Activated T-helper 2 cell treated with anti-CD3 and anti-CD28 coated beads, Interferon-gamma antibody, Interleukin-2, Interleukin-4, amounts not matched to agents 10 μg/mL and 5 μg/mL and 100 μg/mL, durations not matched to agents 14 hours and 24 hours and 36 hours (primary cell): ENCODE measurements at places on chromosomes 16 and 17.

DNA sequence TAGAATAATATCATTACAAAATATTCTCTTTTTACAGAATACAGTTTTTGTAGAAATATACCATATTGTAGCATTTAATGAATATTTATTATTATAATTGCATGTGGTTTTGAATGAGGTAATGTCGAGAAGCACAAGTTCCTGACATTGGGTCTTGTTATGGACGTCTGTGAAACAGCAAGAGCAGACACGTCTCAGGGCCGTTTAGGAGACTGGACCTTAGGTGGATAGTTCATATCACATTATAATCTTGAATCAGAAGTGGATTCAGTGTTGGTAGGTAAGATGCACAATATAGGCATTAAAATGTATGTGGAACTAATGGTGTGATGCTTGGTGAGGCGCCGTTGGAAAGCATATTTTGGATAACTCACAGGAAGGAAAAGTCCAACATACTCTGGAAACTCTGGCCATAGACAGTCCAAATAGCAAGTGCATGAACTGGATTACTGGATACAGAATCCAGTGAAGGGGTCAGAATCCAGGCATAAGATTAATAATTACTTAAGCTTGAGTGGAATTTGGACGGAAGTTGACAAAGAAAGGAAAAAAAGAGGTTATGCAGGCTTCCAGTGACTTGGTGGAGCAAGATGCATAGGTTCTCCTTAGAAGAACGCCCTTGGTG, 17.2 kb downstream of the ABCA8 start:
- H3K4me1 ChIP-seq, result no peaks in the 10 kb centered on the region
- DNase-seq, result no peak
- no peak overlapping the region for H3K27ac ChIP-seq
- H3K4me3 ChIP-seq, result no peak overlapping the region

DNA sequence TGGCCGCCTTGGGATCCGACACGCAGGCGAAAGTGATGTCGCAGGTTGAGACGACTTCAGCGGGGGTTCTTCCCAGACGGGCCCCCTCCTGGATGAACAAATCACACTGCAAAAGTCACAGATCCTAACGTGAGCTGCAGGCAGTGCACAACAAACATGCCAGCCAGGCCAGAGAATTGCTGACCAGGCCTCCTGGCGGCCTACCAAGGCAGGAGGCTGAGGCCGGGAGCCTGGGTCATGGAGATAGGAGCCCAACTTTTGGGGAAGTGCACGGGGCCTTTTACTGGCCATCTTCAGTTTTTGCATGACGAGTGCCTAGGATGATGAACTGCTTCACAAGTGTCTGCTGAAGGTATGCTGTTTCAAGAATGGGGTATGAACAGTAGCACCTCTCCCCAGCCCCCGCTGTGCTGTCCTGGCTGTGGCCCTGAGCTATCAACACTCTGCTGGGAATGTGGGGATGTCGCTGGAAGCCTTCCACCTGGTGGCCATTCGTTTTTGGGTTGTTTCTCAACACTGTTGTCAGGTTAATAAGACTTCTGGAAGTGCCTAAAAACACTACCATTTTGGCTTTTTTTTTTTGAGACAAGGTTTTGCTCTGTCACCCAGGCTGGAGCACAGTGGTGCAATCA, 12.2 kb upstream of the ROGDI start:
- H3K27me3 ChIP-seq, result no peaks in the 10 kb centered on the region
- no peak for DNase-seq
- H3K36me3 ChIP-seq, result peaks cover 64% of the 10 kb centered on the region

- no peak for DNase-seq
- no peaks in the 10 kb centered on the region for H3K4me1 ChIP-seq
- peaks cover 5% of the 10 kb centered on the region for H3K27me3 ChIP-seq
- H3K4me3 ChIP-seq, result no peak overlapping the region
These were observed 140.5 kb downstream of the CACNG3 start for GRCh38 chr16:24396350-24397271.

GRCh38 chr16:49494474-49494873, 120.9 kb downstream of the C16orf78 start:
- no peaks in the 10 kb centered on the region for H3K27me3 ChIP-seq
- H3K4me3 ChIP-seq, result no peak overlapping the region
- no peak for DNase-seq
- no peak overlapping the region for H3K27ac ChIP-seq
- no peaks in the 10 kb centered on the region for H3K36me3 ChIP-seq
- no peaks in the 10 kb centered on the region for H3K4me1 ChIP-seq

DNA sequence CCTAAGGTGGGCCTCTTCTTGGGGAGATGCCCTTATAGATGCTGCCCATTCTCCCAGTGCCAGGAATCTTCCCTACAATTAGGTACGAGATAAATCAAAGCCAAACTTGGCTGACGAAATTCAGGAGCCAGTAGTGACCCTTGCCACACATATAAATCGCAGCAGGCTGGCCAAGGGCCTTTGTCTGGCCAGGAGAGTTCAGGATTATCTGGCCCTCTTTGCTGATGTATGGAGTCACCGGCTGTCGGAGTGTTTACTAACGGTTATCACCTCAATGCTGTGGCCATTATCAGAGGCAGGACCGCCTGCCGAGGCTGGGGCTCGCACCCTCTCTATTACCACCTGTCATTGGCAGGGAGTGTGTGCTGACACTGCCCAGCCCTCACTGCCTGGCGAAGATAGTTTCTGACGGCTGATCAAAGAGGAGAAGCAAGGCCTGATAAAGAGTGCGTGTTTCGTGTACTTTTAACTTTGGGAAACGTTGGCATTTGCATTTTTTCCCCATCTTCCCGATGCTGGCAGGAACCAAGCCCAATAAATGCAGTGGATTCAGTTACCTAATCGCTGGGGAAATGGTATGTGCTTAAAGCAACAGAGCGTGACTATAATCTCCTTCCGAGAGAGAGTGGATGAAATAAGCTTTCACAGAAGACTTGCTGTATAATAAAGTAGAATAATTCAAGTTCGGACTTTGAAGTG, 32.8 kb upstream of the TBX2 start:
- H3K27ac ChIP-seq, result no peak overlapping the region
- DNase-seq, result no peak
- no peaks in the 10 kb centered on the region for H3K4me1 ChIP-seq

DNA sequence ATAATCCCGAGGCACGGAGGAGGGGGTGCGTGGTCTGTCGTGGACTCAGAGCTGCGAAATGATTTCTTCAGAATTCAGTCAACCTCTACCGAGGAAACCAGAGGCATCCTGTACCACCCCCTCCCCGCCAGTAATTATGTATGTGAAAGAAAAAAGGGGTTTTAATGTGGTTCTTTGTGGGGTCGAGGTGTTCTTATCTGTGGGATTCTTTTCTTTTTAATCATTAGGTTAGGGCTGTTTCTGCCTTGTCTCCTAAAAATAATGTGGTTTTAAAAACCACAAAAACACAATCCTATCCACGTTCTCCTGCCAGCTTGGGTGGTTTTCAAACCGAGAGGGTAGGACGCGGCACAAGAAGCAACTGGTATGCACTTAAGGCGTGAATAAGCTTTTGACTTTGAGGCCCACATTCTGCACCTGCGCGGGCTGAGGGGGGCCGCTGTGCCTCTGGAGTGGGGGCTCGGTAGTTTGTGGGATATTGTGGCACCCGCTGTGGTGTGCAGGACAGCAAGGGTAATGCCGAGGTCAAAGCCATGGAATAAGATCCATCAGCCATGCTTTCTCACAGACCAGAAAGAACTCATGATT, 1.0 kb downstream of the SLC47A1 start:
- DNase-seq, result no peak
- H3K36me3 ChIP-seq, result no peaks in the 10 kb centered on the region
- H3K27ac ChIP-seq, result no peak overlapping the region
- H3K4me1 ChIP-seq, result peaks cover 5% of the 10 kb centered on the region
- H3K27me3 ChIP-seq, result peaks cover 52% of the 10 kb centered on the region

DNA sequence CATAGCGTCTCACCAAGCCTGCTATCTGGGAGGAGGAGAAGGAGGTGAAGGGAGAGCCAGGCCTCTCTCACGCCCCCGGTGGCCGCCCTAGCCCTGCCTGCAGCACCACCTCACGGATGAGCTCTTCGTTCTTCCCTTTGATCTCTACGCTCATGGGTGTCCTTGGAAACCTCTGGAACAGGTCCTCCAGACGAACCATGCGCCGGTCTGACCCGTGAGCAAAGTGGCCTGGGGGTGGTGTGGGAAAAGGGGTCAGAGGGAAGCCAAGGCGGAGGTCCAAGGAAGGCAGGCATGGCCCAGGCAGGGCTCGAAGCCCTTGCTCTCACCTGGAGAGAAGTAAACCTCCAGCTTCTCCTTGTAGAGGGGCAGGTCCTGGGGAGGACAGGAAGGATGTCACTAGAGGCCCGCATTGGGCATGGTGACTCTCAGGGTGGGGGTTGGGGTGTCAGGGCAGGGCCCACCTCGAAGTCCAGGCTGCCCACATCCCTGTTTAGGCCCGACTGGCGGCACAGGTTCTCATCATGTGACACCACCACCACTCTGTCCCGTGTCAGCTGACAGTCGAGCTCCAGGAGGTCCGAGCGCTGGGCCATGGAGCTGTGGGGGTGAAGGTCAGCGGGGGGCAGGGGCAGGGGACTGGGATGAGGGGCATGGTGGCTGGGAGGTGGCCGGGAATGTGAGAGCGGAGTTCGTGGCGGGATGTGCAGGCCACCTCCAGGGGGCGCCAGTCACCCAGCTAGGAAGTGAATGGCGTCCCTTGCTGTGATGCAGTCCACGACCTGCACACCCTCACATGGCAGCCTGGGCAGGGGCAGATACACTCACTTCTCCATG, 923 bp downstream of the GDPD3 start:
- H3K4me1 ChIP-seq, result no peaks in the 10 kb centered on the region
- H3K27me3 ChIP-seq, result no peaks in the 10 kb centered on the region
- H3K27ac ChIP-seq, result no peak overlapping the region
- peaks cover 27% of the 10 kb centered on the region for H3K36me3 ChIP-seq

GRCh38 chr16:58533751-58534470, 18.6 kb downstream of the SETD6 start:
- no peaks in the 10 kb centered on the region for H3K27me3 ChIP-seq
- no peak overlapping the region for H3K4me3 ChIP-seq
- H3K4me1 ChIP-seq, result peaks cover 2% of the 10 kb centered on the region
- DNase-seq, result no peak

DNA sequence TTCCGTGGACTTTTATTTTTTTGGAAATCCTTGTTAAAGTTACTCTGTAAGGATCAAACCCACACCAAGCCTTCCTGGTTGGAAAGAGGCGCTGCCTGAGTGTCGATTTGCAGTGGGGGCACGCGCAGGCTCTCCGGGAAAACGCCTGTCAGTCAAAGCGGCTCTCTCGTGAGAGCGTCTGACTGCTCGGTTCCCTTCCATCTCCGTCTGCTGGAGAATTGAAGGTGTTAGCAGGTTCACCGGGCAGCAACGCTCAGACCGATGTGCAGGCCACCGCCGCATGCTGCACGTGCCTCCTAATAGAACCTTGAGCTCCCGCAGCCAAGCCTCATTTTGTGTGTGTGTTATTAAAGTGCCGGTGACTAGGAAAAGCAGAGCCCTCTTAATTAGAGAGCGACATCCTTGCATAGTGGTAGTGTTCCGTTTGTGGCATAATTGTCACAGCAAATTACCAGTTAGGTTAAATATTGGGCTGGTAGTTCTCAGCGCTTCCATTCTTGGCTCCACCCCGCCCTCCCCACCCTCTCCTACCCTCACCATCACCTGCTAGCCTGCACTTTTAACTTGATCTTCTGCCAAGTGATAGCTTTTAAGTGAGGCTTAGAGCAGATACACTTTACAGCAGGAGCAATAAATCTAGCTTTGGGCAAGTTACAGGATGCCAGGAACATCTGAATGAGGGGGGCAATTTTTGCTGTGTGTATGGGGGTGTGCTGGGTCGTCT, 75.5 kb downstream of the RPA1 start:
- no peak for DNase-seq
- peaks cover 48% of the 10 kb centered on the region for H3K27me3 ChIP-seq
- H3K4me3 ChIP-seq, result no peak overlapping the region
- peaks cover 2% of the 10 kb centered on the region for H3K4me1 ChIP-seq

DNA sequence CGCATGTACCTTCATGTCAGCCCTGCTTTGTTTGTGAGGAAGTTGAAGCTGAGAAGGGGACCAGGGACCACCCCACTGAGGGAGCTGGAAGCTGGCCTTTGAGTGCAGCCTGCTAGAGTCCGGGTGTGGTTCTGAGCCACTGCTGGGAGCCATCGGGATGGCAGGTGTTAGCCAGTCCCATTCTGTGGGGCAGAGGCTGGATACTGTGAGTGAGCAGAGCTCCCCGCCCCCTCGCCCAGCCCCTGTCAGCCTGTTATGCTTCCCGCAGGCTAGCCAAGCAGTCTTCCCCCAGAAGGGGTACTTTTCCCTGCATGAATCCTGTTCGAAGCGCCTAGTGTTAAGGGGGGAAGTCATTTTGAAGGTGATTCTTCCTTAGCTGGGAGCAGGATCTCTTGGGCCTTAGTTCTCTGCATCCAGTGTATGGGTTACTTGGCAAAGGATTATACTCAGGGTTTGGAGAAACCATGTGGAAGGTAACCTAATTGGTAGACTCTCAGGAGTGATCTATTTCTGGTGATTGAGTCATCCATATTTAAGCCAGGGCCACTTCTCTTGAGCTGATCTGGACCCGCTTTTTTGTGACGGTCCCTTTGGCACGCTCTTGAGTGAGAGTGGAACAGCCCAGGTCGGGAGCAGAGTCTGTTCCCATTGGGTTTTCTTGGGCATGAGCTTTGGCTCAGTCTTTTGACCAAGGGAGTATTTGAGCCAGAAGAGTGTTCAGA, 23.8 kb downstream of the AKAP1 start:
- H3K4me3 ChIP-seq, result no peak overlapping the region
- peaks cover 8% of the 10 kb centered on the region for H3K36me3 ChIP-seq
- H3K4me1 ChIP-seq, result peaks cover 4% of the 10 kb centered on the region
- no peak overlapping the region for H3K27ac ChIP-seq
- H3K27me3 ChIP-seq, result no peaks in the 10 kb centered on the region
- no peak for DNase-seq

- no peak overlapping the region for H3K27ac ChIP-seq
- H3K4me1 ChIP-seq, result no peaks in the 10 kb centered on the region
- DNase-seq, result no peak
- no peaks in the 10 kb centered on the region for H3K36me3 ChIP-seq
- H3K4me3 ChIP-seq, result no peak overlapping the region
- H3K27me3 ChIP-seq, result no peaks in the 10 kb centered on the region
These were observed 228.5 kb upstream of the PMFBP1 start for GRCh38 chr16:72400257-72401083.

DNA sequence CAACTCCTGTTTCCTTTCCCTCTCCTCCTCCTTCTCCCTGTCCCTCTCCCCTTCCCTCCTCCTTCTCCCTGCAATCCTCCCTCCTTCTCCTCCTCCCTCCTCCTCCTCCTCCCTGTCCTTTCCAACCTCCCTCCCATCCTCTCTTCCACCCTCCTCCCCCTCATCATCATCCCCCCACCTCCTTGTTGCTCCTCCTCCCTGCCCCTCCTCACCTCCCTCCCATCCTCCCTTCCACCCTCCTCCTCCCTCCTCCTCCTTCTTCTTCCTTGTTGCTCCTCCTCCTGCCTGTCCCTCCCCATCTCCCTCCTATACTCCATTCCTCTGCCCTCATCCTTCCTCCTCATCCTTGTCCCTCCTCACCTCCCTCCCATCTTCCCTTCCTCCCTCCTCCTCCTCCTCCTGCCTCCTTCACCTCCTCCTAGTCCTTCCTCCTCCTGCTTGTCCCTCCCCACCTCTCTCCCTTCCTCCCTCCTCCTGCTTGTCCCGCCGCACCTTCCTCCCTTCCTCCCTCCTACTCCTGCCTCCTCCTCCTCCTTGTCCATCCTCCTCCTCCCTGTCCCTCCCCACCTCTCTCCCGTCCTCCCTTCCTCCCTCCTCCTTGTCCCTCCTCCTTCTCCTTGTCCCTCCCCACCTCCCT, 222.5 kb downstream of the IRF8 start:
- H3K27ac ChIP-seq, result no peak overlapping the region
- no peak overlapping the region for H3K4me3 ChIP-seq
- no peaks in the 10 kb centered on the region for H3K36me3 ChIP-seq
- H3K27me3 ChIP-seq, result peaks cover 17% of the 10 kb centered on the region
- peaks cover 4% of the 10 kb centered on the region for H3K4me1 ChIP-seq

GRCh38 chr17:3859940-3860339, 13.9 kb upstream of the NCBP3 start:
- no peaks in the 10 kb centered on the region for H3K36me3 ChIP-seq
- H3K4me3 ChIP-seq, result no peak overlapping the region
- no peak overlapping the region for H3K27ac ChIP-seq
